Activated T-cell treated with anti-CD3 and anti-CD28 coated beads, Interleukin-2, amount 50 U/mL, for 1 hour (primary cell): ENCODE measurements at places on chromosomes 2 and 18.

- no peak for DNase-seq
Measured at GRCh38 chr2:171512683-171513195, 9.5 kb upstream of the CYBRD1 start.

GRCh38 chr2:113996671-113997594 is 107.0 kb downstream of the ACTR3 start:
- no peak for DNase-seq

GRCh38 chr18:70411876-70412435 is 123.1 kb downstream of the SOCS6 start:
- no peak for DNase-seq

GRCh38 chr2:238164906-238165287 is 6.1 kb downstream of the ERFE start:
- DNase-seq, result no peak

DNA sequence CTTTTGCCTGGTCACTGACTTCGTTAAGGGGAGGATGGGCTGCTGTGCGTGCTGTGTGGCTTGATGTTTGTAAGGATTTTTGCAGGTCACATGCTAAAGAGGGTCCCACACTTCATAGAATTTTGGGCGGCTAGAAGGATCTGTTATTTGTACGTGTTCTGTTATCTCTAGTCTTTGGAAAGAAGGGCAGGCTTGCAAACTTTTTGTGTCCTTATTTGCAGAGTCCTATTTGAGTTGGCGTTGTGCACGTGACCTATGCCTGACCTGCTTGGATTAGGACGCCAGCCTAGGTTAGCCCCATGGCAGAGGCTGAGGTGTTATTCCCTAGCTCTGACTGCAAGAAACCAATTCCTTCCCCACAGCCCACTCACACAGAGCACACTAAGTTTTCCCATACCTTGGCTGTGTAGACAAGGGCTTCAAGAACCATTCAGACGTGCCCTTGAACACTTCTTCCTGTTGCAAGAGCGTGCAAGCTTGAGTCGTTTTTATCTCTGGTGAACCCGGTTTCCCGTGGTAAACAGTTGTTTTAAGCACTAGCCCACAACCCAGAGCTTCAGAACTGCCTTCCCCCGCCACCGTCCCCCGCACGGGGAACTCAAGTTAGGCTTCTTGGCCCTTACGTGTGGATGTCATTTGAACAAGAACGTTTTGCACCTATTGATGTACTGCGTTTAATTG is 94.6 kb downstream of the LDLRAD4 start:
- DNase-seq, result peak; percentile 50

DNA sequence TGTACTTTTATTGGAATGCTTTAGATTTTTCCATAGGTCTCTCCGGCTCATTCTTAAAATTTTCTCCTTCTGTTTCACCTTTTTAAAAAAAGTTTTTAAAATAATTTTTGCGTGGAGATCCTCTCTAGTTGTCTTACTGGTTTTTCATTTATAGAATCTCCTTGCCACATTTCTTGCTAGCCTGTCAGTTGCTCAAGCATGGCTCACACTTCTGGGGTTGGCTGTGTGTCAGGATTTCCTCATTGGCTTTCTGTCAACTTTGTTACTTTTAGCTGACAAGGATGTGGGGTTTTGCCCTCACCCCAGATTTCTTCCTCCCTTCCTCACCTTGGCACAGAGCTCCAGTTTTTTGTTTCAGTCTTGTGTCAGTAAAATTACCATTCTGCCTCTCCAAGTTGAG is 124.6 kb downstream of the ZNF407 start:
- no peak for DNase-seq

- DNase-seq, result no peak
Measured at GRCh38 chr18:55515214-55515613, 72.8 kb downstream of the TCF4 start.

GRCh38 chr2:150332383-150332782 is 155.1 kb downstream of the RND3 start:
- DNase-seq, result no peak

- DNase-seq, result no peak
Measured at GRCh38 chr2:179307616-179308371, 43.2 kb upstream of the SESTD1 start.

- DNase-seq, result no peak
Measured at GRCh38 chr2:223055836-223056235, 3.8 kb downstream of the KCNE4 start.
